ENCODE measurements at places on chromosomes 3 and 15.

- DNase-seq = no peak
Observed at GRCh38 chr3:177743173-177743890, 546.0 kb upstream of the TBL1XR1 start.

- no peak for DNase-seq
Observed at GRCh38 chr15:40917585-40917984, 11.6 kb upstream of the DLL4 start.

DNA sequence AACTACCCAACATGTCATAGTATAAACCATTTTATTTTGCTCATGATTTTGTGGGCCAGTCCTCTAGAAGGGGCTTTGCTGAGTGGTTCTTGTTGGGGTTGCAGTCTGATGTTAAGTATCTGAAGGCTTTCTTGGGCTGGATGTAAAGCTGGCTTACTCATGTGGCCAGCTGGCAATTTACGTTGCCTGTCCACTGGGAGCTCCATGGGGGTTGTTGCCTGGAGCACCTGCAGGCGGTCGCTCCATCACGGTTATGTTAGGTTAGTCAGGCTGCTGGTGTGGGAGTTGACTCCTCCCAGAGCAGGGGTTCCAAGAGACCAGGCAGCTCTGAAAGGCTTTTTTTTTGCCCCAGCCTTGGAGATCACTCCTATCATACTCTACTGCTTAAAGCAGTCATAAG, 98.1 kb downstream of the NR1D2 start:
- no peak for DNase-seq

DNA sequence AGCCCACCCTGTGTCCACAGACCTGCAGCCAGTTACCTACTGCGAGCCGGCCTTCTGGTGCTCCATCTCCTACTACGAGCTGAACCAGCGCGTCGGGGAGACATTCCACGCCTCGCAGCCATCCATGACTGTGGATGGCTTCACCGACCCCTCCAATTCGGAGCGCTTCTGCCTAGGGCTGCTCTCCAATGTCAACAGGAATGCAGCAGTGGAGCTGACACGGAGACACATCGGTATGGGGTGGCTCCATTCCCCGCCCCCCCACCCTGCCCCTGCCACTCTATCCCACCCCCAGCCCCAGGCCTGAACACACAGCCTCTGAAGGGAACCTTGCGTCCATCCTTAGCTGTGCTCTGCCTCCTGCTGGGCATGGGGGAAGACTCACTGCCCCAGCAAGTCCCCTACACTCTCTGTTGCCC, 73.2 kb downstream of the AAGAB start:
- peak; percentile 18 for DNase-seq

- DNase-seq = no peak
Observed at GRCh38 chr3:31232055-31233025, 300.4 kb upstream of the STT3B start.

DNA sequence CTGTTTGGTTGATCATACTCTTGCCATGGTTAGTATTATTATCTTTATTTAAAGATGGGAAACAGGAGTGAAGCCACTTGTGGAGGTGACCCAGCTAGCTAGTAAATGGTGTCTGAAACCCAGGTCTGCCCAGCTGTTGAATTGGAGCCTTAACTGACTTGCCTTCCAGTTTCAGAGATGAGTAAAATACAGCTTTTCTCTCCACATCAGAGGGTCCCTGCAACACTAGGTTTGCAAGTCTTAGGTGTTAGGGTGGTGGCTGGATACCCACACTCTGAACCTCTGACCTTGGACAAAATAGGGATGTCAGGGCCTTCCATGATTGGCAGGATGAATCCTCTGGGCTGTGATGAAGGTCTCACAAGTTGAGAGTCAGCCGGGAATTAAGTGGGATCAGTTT, 4.1 kb downstream of the FLNB start:
- DNase-seq = no peak

All from CD4-positive, alpha-beta T cell treated with Interleukin-10 for 1 hour (primary cell).